Hepatocyte (in vitro differentiated cells): ENCODE measurements at places on chromosomes 12 and 14.

GRCh38 chr14:104749111-104749649, 3.8 kb upstream of the SIVA1 start:
- DNase-seq = peak; percentile 84

DNA sequence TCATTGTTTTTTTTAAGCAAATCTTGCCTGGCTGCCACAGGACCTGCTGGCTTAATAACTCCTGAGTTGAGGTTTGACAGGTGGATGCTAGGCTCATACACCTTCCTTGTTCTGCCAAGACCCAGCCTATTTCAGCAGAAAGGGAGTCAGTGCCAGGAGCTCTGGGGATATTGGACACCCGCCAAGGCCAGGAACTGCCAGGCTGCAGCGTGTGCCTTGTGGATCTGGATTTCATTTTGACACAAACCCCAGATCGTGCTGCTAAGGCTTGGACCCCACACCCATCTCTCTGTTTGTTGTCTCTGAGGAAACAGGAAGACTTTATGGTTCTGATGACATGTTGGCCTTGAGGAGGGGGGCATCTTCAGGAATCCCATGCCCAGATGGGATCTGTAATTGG, 44.4 kb upstream of the PRIMA1 start:
- peak; percentile 50 for DNase-seq

GRCh38 chr14:94751321-94751720, 18.6 kb downstream of the GSC start:
- no peak for DNase-seq

GRCh38 chr12:101761350-101761749, 22.1 kb upstream of the SYCP3 start:
- no peak for DNase-seq

DNA sequence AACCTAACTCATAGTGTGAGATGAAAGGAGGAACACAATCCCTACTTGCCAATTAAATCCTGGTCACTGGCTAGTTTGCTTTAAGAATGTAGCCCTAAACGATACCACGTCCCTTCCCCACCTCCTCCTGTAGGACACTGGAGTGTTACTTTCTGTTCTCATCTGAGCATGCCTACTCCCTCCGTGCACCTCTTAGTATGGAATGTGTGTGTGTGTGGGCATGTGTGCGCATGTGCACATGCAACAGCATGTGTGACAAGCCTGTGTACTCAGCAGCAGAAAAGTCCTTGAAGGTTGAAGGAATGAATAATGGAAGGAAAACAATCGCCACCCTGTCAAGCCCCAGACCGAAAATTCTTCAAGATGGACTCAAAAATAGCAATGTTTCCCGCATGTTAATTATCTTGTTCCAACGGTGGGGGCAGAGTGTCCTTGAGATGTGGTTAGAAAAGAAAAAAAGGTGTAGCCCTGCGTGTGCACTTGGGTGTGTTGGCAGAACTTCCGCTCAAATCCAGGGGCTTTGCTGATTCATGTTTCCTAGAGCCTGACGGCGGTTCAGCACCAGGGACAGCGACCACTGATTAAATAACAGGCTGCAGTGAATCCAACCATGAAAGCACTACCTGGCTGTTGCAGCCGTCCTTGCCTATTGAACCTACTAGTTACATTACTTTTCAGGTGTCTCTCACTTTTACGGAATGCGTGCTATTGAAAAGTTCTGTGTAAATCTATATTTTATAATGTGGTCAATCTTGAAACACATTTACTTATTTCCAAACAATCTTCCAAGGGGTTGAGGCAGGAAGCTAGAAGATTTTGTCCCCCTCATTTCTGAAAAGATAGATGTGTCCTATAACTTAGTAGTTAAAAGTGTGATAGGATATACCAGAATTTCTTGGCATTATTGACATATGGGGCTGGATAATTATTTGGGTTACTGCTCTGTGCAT, 79.8 kb downstream of the SRRM4 start:
- peak; percentile 83 for DNase-seq

DNA sequence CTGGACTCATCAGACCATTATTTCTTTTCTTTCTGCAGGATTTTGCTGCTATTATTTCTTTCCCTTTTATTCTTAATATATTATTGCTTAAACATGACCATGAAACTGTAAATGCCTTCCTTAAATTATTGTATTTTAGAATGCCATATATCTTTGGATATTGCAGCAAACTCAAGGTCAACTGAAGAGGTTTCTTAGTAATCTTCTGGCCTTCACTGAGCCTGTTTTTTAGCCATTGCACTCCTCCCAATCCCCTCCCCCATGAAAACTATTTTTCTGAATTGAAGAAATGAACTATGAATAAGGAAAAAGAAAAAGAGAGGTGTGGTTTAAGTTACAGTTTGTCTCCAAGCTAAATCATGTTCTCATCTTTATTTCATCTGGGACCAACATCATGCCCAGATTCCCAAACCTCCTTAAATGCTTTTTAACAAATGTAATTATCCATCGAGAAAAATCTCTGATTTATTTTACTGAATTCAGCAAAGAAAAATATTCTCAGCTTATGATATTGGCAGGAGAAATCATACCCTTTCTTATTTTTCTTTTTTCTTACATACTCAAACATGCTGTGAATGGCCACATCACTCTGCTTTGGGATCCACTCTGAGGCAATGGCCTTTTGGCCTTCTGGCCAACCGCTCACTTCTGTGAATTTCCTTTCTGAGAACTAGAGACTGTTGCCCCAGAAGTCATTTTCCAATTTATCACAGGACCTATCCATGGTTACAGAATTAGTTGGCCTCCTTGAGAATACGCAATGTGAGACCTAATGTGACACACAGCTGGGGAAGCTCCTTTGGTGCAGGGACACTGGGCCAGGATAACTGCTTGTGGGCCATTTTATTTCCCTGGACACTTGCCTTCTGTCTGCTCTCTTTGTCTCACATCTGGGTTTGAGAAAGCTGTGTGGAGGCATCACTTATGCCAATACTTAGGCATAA, 50.9 kb downstream of the IGF1 start:
- DNase-seq = no peak

DNA sequence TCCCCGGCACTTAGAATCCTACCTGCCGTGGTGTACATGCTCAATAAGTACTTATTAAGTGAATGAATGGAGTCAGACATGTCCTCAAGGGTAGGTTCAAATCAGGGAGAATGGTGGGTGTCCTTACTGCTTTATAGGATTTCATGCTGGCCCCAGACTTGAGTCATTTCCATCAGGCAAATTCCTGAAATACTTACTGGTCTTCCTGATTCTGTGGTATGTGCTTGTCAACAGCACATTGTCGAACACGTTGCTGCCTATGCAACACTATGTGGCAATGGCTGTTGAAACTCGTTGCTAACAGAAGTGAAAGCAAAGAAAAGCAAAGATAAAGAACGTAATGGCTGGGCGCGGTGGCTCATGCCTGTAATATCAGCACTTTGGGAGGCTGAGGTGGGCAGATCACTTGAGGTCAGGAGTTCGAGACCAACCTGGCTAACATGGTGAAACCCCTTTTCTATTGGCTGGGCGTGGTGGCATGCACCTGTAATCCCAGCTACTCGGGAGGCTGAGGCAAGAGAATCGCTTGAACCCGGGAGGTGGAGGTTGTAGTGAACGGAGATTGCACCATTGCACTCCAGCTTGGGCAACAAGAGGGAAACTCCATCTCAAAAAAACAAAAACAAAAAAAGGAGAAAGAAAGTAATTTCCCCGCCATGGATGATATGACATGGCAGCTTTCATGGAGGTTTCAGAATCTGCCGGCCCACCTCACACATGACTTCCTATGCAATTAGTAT, 214.9 kb downstream of the ZFP36L1 start:
- DNase-seq = peak; percentile 82

GRCh38 chr12:118164798-118165486, 29.0 kb downstream of the PEBP1 start:
- peak; percentile 63 for DNase-seq

GRCh38 chr14:104801520-104802393, 856 bp downstream of the ZBTB42 start:
- no peak for DNase-seq

GRCh38 chr12:70243510-70244371, 508 bp downstream of the CNOT2 start:
- DNase-seq = peak; percentile 85

DNA sequence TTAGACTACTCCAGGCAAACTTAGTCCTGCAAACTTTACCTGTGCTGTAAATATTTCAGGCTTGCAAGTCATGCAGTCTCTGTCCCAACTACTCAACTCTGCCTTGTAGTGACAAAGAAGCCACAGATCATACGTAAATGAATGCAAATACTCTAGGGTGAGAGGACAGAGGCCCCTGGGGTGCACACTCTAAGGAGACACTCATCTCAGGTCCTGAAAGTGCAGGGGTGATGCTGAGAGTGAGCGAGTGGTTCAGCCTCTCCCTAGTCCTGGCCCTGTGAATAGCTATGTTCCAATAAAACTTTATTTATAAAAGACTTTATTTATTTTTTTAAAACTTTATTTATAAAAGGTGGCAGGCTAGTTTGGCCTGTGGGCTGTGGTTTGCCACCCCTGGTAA, 34.9 kb downstream of the HCAR2 start:
- DNase-seq = no peak

GRCh38 chr14:65446159-65446558, 33.6 kb downstream of the FUT8 start:
- DNase-seq = no peak

DNA sequence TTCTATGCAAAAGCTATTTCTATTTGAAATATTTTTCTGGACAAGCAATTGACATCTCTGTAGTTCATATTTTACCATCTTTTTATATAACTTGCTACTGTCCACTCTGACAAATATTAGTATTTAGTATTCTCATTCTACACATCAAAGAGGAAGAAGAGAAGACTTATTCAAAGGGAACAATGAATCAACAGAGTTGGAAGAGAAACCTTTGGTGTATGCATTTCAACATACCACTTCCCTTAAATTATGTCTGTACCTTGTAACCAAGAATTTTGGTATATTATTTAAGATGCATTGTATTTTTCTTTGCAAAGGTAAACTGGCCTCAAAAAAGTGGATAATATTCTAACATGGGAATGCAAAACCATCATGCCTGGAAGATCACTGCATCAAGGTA, 72.1 kb upstream of the DUSP6 start:
- no peak for DNase-seq

DNA sequence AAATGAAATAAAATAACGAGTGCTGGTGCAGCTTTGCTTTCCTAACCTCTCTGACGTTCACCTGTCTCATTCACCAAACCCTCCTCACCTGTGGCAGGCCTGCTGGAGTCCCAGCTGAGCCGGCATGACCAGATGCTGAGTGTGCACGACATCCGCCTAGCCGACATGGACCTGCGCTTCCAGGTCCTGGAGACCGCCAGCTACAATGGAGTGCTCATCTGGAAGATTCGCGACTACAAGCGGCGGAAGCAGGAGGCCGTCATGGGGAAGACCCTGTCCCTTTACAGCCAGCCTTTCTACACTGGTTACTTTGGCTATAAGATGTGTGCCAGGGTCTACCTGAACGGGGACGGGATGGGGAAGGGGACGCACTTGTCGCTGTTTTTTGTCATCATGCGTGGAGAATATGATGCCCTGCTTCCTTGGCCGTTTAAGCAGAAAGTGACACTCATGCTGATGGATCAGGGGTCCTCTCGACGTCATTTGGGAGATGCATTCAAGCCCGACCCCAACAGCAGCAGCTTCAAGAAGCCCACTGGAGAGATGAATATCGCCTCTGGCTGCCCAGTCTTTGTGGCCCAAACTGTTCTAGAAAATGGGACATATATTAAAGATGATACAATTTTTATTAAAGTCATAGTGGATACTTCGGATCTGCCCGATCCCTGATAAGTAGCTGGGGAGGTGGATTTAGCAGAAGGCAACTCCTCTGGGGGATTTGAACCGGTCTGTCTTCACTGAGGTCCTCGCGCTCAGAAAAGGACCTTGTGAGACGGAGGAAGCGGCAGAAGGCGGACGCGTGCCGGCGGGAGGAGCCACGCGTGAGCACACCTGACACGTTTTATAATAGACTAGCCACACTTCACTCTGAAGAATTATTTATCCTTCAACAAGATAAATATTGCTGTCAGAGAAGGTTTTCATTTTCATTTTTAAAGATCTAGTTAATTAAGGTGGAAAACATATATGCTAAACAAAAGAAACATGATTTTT, 17.1 kb upstream of the AMN start:
- DNase-seq = no peak

DNA sequence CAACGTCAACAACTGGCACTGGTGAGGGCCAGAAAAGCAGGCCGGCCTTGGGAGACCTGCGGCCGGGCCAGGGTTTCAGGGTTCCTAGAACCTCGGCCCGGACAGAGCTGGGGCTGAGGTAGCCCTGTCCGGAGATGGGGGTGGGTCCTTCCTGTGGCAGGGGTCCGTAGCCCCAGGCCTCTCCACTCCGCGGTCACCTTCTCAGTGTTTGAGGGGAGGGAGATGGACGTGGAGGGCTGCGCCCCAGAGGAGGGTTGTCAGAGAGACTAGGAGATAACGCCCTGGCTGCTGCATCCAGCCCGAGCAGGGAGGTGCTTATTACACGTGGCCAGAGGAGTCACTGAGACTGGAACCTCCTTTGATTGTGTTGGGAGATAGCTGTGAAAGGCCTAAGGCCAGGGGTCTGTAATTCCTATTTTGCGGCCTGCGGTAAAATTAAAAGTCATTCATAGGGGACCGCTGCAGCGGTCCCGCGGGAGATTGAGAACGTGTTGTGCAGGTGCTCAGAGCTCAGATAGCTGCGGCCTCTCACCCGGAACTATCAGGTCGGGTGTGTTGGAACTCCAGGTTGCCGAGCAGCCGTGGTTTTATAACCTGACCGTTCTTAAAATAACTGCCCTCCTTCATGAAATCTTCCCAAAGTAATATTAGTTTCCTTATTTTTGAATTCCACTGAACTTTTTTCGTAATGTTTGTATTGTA, 507 bp downstream of the AHSA1 start:
- peak; percentile 58 for DNase-seq

GRCh38 chr12:92411687-92412086, 266.0 kb upstream of the BTG1 start:
- no peak for DNase-seq

GRCh38 chr12:42023733-42024494, 120.8 kb downstream of the GXYLT1 start:
- peak; percentile 83 for DNase-seq

- no peak for DNase-seq
These were observed 11.8 kb downstream of the SLC39A5 start for GRCh38 chr12:56241424-56242303.

DNA sequence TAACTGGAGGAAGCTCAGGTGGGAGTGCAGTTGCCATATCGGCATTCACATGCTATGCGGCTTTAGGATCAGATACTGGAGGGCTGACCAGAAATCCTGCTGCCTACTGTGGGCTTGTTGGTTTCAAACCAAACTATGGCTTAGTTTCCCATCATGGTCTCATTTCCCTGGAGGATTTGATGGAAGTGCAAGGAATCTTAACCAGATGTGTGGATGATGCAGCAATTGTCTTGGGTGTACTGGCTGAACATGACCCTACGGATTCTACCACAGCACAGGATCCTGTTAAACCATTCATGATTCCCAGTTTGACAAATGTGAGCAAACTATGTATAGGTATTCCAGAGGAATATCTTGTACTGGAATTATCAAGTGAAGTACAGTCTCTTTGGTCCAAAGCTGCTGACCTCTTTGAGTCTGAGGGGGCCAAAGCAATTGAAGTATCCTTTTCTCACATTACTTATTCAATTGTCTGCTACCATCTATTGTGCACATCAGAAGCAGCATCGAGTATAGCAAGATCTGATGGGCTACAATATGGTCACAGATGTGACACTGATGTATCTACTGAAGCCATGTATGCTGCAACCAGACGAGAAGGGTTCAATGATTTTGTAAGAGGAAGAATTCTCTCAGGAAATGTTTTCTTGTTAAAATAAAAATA, 42.9 kb downstream of the RALGAPA1 start:
- DNase-seq = no peak
